Nucleus accumbens (tissue), 56 donors: ENCODE measurements at places on chromosomes 16 and 17.
A peak's percentile ranks its signal among the peaks of the same experiment; 100 is the strongest.

GRCh38 chr16:87698676-87699199 is 67.0 kb downstream of the KLHDC4 start:
- no peak for DNase-seq

GRCh38 chr17:1226308-1226707 is 43.9 kb upstream of the BHLHA9 start:
- DNase-seq: no peak

- DNase-seq: no peak
Measured at GRCh38 chr16:80993307-80993706, 13.4 kb downstream of the CMC2 start.

- DNase-seq: no peak
Measured at GRCh38 chr16:82535764-82536163, 91.0 kb upstream of the CDH13 start.

GRCh38 chr16:19861811-19862327 is 22.8 kb downstream of the GPRC5B start:
- peak; percentile 78 for DNase-seq

GRCh38 chr16:54281535-54282201 is 4.9 kb downstream of the IRX3 start:
- no peak for DNase-seq

DNA sequence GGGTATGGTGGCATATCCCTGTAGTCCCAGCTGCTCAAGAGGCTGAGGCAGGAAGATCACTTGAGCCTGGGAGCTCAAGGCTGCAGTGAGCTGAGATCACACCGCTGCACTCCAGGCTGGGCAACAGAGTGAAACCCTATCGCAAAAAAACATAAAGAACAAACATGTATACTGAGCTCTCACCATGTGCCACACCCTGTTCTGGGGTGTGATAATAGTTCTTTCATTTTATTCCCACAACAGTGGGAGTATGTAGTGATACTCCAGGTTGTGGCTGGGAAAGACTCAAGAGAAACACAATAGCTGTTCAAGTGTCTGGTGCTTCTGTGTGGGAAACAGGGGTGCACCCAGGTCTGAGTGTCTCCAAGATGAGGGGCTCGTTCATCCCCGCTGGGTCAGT is 90.7 kb downstream of the SOCS1 start:
- no peak for DNase-seq

- no peak for DNase-seq
Measured at GRCh38 chr16:83343935-83344366, 463.8 kb upstream of the HSBP1 start.

DNA sequence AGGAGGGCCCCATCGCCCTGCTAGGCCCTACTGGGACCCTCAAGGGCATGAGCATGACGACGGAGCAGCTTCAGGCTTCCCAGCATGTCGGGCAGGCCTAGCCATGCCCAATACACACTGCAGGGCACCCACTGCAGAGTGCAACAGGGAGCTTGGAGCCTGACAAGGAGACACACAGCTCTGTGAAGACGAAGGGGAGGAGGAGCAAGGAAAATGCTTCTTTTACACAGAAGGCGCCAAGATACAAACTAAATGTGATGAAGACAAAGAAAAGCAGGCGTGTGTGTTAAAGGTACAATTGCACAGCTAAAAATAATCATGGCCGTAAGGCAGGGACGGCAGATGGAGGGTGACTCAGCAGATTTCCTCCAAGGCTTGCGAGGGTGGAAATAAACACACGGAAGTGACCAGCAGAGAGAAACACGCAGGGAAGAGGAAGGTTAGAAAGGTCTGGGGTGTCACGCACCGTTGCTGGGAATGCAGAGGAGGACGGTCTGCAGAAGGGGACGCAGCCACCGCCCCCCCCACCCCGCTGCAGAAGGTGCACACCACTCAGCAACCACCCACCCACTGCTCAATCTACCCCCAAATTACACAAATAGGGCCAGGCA is 108.5 kb downstream of the ZNF778 start:
- no peak for DNase-seq
